NCI-H1105 (cell line): ENCODE measurements at places on chromosomes 1 and 21.

GRCh38 chr1:155051342-155051776, 243 bp downstream of the ADAM15 start:
- no peak for DNase-seq

DNA sequence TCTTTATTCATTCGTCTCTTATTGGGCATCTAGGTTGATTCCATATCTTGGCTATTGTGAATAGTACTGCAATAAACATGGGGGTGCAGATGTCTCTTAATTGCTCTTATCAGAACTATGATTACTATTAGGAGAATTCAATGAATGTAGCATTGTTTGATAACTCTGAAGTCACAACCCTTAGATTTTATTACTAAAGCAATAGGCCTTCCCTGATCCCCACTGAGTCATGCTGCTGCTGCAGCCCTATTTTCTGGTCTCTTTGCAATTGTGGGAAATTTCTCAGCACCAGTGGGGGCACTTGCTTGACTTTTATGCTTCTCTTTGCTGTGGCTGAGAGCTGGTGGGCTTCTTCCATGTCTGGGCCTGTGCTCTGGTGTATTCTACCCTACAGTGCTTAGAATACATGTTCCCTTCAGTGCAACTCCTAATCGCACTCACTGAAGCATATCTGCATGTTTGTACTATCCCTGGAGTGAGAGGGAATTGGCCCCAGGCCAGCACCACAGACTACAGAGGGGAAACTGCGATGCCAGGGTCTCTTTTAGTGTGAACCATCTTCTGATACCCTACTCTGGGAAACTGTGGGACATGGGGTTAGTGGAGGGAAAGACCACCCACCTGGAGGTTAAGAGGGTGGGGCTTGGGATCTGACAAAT, 52.2 kb upstream of the ROR1 start:
- peak; percentile 57 for DNase-seq

GRCh38 chr1:202086579-202087350, 36.0 kb upstream of the GPR37L1 start:
- no peak for DNase-seq

- DNase-seq, result no peak
Observed at GRCh38 chr1:209659909-209660308, 7.7 kb upstream of the LAMB3 start.

- no peak for DNase-seq
Observed at GRCh38 chr1:235424092-235424491, 56.9 kb downstream of the TBCE start.

GRCh38 chr1:151839457-151840403, at the start of gene C2CD4D:
C2CD4D (minus strand) TSS chr1:151839820; CDS start chr1:151838989, 831 bp downstream.
- peak; percentile 83 for DNase-seq

GRCh38 chr1:32334864-32335534, 1.0 kb downstream of the MARCKSL1 start:
- DNase-seq, result peak; percentile 39

DNA sequence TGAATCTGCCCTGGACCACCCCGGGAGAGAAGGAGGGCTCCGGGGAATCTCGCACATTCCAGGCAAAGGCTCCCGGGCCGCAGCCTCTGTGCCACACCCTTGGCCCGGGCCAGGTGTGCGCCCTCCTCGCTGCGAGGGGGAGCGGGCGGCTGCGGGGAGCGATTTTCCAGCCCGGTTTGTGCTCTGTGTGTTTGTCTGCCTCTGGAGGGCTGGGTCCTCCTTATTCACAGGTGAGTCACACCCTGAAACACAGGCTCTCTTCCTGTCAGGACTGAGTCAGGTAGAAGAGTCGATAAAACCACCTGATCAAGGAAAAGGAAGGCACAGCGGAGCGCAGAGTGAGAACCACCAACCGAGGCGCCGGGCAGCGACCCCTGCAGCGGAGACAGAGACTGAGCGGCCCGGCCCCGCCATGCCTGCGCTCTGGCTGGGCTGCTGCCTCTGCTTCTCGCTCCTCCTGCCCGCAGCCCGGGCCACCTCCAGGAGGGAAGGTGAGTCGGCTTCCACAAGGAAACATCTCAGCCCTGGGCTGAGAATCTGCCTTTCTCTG, at the start of gene LAMC2:
TSS of gene LAMC2 (plus strand) at position 324 of the 550 bp plus-strand sequence. CDS start at position 413, 89 bp downstream.
- no peak for DNase-seq

GRCh38 chr1:46001081-46001785, 131.2 kb downstream of the PIK3R3 start:
- DNase-seq, result no peak

GRCh38 chr21:37208056-37208721, 58.9 kb downstream of the VPS26C start:
- no peak for DNase-seq

GRCh38 chr1:167330601-167331293, 110.1 kb downstream of the POU2F1 start:
- DNase-seq, result no peak
